Hematopoietic multipotent progenitor cell treated with erythropoietin and hydrocortisone succinate and interleukin-3 and kit ligand, for 15 days (in vitro differentiated cells): ENCODE measurements at places on chromosomes 5 and 9.

DNA sequence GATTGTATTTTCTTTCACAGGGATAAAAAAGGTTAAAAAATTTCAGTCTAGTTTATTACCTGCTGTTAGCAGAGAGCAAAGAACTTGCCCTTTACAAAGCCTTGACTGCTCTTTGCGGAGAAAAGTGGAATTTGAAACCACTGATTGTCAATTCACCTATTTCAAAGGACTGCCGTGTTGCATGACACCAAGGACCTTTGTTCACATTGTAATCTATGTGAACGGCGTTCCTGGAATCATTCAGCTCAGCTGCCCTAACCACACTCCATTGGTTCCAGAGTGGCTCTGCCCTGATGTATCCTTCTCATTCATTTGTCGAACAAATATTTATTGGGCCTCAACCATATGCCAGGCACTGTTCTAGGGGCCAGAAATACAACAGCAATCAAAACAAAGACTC, 377.5 kb upstream of the RFX3 start:
- DNase-seq: no peak

- peak; percentile 32 for DNase-seq
Measured at GRCh38 chr9:94300470-94301301, 27.8 kb downstream of the NUTM2F start.

GRCh38 chr9:17528859-17529258, 50.0 kb upstream of the SH3GL2 start:
- no peak for DNase-seq

- DNase-seq: no peak
Measured at GRCh38 chr5:107294211-107294550, 376.6 kb downstream of the EFNA5 start.

- no peak for DNase-seq
Measured at GRCh38 chr5:62059960-62060359, 246.0 kb upstream of the KIF2A start.

GRCh38 chr5:94508461-94509148, 109.8 kb downstream of the KIAA0825 start:
- DNase-seq: no peak

- DNase-seq: no peak
Measured at GRCh38 chr5:4319478-4320128, 724.0 kb downstream of the IRX1 start.

GRCh38 chr5:155926031-155926430, 400.9 kb upstream of the SGCD start:
- no peak for DNase-seq

DNA sequence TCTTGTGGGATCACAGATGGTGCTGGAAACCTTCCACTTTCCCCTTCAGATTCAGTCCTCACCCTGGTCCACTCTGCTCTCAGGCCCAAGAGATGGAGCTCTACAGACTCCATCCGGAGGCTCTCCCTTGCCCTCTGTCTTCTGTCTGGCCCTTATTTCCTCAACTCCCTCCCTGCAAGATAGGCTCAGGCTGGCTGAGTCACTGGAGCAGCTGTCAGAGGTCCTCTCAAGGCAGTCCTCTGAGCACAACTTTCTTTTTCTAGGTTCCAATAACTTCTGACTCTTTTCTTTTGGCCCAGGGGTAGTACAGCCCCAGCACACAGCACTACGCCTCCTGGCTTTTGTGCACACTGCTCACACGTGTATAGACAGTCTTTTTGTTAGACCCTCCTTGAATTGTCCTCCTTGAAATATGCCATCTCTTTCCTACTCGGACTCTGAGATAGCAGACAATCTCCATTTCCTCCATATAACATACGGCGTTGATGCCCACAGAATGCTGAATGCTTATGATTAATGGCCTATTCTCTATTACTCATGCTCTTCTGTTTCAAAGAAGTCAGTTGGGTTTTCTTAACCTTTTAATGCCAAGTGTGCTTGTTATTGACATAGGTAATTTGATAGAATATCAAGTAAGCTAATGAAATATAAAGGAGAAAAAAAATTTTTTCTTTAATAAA, 193.1 kb downstream of the SLC12A2 start:
- DNase-seq: no peak

DNA sequence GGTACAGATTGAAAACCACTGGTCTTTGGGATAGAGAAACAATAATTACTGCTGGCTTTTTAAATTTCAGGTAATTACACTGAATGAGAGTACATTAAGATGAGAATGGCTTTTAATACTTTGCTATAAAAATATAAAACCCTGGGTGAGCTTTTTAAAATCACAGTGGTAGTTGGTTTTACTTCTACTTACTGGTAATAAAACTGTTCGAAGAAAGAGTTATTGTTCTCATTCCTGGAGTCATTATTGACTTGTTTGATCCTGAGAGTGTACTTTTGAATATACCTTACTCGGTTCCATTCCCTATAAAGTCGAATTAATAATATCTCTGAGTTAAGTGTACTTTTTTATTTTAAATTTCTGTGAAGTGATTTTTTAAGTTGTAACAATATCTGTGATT, 21.5 kb downstream of the MELK start:
- DNase-seq: no peak

DNA sequence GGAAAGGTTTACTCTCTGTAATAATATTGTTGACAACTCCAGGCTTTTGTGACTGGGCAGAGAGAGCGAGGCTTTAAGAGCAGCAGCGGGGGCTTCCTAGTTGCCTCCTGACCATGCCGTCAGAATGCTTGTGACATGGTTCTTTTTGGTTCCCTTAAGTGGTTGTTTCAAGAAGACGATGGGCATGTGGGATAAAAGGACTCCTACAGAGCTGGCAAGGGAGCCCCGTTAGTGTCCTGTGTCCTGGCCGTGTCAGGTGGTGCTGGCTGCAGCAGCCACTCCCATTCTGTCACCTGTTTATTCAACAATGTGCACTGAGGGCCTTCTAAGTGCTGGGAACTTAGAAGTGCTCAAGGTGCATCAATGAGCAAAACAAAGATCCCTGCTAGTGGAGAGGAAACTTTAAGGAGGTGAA, 19.7 kb downstream of the LCP2 start:
- no peak for DNase-seq

DNA sequence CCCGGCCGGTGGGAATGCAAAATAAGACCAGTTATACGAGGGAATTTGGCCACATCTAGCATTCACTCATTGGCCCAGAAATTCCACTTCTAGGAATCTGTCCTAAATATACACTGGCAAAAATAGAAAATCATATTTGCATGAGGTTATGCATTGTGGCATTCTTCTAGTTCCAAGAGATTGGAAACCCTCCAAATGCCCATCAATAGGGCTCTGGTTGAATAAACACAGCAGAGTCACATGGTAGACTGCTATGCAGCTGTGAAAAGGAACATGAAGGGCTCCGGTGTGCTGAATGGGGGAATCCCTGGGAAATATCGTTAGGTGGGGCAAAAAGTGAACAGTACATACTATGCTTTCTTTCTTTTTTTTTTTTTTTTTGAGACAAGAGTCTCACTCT, 36.8 kb downstream of the PTGES start:
- DNase-seq: no peak

GRCh38 chr5:115418788-115419187, 122.3 kb upstream of the CCDC112 start:
- DNase-seq: no peak

GRCh38 chr5:172162323-172162986, 25.6 kb downstream of the STK10 start:
- DNase-seq: no peak

- no peak for DNase-seq
Measured at GRCh38 chr9:107188376-107188775, 94.7 kb upstream of the RAD23B start.

DNA sequence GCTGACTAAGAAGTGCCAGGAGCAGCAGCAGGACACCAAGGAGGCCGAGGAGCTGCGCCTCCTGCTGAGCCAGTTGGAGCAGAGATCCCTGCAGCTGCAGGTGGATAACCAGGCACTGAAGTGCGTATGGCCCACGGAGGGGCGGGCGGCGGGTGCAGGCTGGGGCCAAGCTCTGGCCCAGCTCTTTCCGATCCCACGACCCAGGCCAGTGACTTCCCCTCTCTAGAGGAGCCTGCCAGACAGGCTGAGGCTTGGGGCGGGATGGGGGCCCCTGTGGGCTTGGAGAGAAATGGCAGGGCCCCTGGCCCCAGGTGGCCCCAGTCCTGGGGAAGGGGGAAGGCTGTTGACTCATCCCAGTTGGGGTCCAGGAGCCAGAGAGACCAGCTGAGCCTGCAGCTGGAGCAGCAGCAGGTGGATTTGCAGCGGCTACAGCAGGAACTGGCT, 3.6 kb downstream of the PTRH1 start:
- no peak for DNase-seq

GRCh38 chr5:131392466-131393095, 128.7 kb downstream of the CDC42SE2 start:
- DNase-seq: no peak

GRCh38 chr9:123475407-123475806, 119.4 kb downstream of the CRB2 start:
- DNase-seq: no peak

- DNase-seq: no peak
Measured at GRCh38 chr5:144009116-144009515, 161.3 kb downstream of the YIPF5 start.
